ENCODE measurements at places on chromosomes 2 and 18.

DNA sequence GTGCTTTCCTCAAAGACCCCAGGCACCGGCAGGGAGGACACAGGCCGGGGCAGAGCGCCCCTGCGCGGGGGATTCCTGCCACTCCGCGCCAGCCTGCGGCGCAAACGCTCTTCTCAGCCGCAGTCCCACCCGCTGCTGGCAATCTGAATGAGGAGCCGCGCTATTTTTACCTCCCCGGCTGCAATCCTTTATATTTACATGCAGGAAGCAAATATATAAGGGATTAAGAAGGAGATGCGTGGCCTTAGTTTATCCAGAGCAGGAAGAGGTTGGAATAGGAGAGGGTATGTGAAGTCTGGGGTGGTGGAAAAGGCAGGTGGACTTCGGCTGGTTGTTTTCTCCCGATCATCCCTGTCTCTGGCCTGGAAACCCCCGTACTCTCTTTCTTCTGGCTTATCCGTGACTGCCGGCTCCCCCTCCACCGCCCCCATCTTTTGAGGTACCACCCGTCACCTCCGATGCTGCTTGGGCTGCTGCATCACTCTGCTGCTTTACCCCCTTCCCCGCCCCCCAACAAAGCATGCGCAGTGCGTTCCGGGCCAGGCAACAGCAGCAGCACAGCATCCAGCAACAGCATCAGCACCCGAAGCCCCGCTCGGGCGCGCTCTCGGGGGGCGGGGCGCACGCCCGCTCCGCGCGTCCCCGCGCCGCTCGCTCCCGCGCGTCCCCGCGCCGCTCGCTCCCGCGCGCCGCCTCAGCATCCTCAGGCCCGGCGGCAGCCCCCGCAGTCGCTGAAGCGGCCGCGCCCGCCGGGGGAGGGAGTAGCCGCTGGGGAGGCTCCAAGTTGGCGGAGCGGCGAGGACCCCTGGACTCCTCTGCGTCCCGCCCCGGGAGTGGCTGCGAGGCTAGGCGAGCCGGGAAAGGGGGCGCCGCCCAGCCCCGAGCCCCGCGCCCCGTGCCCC, at the start of gene ADAM23:
Gene ADAM23, plus strand, starts transcription at position 700 of the 902 bp plus-strand sequence. CDS start 335 bp downstream, outside the sequence.
- peak; percentile 71 for DNase-seq

DNA sequence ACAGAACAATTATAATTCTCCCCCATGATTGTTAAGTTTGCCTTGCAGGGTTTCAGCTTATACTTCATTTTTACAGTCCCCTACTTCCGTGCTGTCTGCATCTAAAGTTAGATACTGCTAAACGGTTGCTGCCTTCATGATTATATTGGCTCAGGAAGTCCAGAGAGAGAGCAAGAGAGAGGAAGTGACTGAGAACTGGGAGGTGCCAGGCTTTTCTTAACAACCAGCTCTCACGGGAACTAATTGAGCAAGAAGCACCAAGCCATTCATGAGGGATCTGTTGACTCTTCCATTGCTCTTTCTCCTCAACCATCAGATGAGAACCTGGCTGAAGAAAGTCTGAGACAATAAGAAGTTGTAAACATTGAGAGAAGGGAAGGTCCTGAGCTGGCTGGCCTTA, 125.5 kb upstream of the SIX2 start:
- peak; percentile 17 for DNase-seq

DNA sequence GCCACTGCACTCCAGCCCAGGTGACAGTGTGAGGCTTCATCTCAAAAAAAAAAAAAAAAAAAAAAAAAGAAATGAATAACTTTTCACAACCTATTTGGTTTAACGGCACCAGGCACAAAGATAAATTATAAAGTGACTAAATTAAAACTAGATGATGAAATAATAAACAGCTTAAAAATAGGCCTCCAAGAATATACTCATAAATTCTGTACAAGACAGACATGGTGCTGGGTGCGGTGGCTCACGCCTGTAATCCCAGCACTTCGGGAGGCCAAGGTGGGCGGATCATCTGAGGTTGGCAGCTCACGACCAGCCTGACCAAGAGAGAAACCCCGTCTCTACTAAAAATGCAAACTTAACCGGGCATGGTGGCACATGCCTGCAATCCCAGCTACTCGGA, 19.7 kb downstream of the USP34 start:
- no peak for DNase-seq

DNA sequence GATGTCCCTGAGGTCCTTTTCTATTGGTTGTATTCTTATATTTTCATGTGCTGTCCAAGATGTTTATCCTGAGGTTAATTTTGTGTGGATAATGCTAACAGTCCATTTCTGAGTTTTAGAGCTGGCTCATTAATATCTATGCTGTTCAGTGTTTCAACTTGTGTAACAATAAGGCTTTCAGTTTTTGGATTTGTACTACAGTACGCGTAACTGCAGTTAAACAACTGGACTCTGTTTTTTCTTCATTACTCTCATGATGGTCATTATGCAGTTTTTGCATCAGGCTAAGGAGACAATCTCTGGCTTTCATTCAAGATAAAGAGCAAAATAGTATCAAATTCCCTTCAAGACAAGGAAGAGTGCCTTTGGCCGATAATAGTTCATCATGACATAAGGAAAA, 1364.8 kb downstream of the DPP10 start:
- no peak for DNase-seq

DNA sequence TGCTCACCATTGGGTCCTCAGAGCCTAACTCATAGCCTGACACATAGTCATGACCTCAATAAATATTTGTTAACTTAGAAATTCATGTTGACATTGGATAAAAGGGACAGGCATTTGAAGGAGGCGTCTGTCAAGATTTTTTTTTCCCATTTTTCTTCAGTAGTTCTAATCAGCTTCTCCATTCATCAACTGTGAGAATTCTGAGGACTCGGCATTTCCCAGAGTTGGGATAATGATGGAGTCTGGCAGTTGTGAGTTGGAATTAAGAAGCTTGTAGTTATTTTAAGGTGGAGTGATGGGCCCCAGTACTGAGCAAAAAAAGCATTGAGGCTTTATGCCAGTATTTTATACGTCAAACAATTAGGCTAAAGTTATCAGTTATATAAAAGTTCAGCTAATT, 4.6 kb downstream of the SPATS2L start:
- no peak for DNase-seq

GRCh38 chr2:190587106-190587505, 52.6 kb upstream of the NEMP2 start:
- no peak for DNase-seq

- no peak for DNase-seq
These were observed 53.0 kb downstream of the BIN1 start for GRCh38 chr2:127053731-127054603.

GRCh38 chr2:187748958-187749357, 194.7 kb upstream of the TFPI start:
- no peak for DNase-seq

- peak; percentile 21 for DNase-seq
These were observed 941.1 kb upstream of the FANCL start for GRCh38 chr2:59182249-59182648.

DNA sequence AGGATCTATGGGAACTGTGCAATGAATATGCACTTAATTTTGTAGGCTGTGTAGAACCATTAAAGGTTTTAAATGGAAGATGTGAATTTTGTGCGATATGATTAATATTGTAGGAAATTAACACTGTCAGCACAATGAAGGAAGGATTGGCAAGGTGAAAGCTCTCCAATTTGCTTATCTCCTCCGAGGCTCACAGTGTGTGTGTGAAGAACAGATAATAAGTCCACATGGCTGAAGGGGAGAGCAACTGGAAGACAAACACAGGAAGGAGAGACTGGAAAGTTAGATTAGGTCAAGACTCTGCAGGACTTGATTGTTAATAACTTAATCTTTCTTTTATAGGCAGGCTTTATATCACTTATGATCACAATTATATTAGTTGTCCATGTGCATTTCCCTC, 269.7 kb upstream of the VRK2 start:
- no peak for DNase-seq

Data from AG08395 (cell line).